ENCODE measurements at places on chromosomes 2 and 18.

- DNase-seq: no peak
These were observed 9.4 kb downstream of the MTERF4 start for GRCh38 chr2:241092677-241093076.

DNA sequence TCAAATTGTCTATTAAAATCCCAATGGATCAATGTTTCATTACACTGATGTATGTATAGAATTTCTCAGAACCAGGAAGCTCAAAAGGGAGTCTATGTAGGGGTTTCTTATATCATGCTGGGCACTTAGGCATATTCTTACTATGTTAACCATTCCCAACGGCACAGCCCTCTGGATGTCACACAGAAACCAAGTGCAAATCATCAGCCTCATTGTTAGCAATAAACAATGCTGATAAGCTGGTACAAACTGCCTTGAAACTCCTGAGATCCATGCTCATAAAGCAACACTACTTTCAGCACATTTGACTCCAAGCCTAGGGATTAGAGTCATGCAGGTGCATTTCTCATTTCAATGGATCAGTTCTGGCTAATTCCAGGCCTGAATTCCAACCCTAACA is 730.2 kb upstream of the SLC39A10 start:
- no peak for DNase-seq

DNA sequence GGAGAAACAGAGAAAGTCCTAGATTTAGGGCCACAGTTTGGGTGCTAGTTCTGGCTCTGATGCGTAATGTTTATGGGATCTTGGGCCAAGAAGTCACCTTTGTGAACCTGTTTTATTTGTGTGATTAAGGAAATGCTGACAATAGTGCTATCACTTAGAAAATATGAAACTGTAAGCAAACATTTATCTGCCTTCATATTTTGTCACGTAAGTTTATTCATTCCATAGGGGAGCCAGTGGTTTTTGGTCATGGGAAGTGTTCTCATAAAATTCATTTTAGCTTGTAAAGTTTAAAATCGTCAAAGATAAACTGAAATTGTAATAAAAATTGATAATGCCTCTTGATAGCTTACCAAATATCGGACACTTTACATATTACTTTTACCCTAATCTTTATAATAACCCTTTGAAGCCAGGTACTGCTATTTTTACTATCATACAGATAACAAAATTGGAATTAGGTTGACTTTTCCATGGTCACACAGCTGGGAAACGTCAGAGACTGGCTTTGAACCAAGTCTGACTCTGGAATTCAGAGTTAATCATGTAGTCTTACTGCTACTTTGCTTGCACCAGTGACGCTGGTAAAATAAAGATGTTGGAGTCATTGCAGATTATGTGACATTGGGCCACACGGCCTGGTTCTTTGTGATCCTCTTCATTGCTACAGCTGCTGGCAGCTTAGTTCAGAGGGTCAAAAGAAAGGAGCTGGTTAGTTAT is 99.7 kb downstream of the ICA1L start:
- no peak for DNase-seq

DNA sequence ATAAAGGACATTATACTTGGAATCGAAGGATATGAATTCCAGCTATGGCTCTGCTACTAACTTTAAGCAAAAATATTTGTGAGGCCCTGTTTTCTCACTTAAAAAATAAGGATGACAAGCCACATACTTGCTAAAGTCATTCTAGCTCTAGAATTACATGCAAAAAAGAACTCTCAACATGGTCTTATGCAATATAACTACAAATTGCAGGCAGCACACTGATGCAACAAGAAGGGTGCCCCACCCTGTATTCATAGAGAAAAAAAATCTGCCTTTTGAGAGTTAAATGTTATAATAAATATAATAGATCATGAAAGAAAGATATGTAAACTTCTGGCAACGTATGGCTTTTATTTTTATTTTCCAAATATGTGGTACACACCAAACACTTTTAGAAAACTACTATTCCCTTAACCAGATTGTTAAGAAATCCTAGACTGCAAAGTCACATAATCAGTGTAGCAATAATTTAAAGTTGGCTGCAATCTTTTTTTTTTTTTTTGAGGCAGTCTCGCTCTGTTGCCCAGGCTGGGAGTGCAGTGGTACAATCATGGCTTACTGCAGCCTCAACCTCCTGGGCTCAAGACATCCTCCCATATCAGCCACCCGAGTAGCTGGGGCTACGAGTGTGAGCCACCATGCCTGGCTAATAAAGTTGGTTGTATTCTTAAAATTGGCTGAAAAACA is 40.2 kb upstream of the WDSUB1 start:
- DNase-seq: no peak

DNA sequence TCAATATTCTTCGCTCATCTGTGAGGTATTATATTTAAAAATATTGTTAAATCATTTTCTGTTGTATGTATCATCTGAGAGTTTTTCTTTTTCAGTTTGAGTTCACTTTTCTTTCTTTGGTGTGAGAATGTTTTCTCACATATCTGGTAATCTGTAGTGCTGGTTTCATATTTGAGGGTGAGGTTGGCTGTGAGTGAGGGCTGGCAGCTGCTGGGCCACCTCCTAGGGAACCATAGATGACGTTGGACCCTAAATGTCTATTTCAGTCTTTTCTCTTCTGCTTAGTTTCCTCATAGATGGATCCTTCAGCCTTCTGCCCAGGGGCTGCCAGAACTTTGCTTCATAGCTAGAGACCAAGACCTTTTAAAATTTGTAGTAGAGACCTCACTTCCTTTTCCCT is 33.5 kb downstream of the MGAT5 start:
- DNase-seq: no peak

DNA sequence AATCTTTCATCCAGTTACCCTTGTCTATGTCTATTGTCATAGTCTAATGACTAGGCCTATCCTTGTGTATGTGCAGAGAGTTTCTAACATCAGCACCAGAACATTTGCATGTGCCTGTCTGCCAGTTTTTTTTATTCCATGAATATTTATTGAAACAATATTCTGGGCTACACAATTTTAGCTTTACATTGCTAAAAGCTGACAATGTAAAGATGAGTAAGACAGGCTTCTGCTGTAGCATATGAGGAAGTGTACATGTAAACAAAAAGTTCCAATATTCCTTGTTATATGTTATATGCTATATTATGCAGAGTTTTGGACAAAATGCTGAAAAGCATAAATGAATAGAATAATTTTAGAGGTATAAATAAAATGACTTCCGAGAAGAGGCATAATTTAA is 357.7 kb downstream of the NYAP2 start:
- DNase-seq: no peak

GRCh38 chr2:60408207-60408606 is 145.2 kb downstream of the BCL11A start:
- DNase-seq: no peak

DNA sequence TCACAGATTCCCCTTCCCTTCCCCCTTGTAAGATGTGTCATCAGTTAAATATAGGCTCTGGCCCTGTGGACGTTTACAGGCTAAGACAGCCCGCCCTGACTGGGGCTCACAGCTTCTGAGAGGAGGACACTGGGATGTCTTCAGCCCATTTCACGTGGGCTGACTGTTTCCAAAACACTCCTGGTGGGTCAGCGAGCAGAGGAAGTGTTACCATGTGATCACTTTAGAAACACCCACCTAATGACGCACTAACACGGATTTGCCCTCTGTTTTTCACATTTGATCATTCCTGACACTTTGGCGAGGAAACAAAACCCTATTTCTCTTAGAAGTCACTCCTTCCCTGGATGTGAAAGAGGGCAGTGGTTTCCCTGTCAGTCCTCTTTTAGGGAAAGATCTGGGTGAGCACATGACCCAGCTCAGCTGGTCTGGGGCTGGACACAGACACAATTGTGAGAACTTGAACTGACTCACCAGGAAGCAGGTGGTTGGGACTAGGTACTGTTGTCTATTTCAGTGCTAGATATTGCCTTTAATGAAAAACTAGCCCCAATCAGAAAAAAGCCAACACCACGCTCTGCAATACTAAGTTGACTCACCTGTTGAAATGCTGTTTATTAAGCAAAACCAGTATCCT is 38.8 kb downstream of the BMP10 start:
- DNase-seq: no peak

GRCh38 chr2:27822049-27822448 is 50.5 kb downstream of the MRPL33 start:
- DNase-seq: no peak

DNA sequence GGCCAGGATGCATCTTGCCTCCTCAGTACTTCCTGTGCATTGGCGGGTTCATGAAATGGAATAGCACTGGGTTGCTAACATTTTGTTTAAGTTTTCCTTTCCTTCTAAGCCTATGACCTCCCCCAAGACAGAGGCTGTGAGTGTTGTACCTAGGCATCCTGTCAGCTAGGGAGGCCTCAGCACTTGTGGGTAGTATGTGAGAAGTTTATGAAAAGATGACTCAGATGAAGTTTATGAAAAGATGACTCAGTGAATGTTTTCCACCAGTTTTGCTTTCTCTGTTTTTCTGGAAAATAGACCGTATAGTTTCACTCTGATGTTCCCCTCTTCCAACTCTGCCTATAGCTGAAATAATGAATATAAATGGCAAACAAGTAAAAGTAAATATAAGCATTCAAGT is 412.9 kb downstream of the TMEM182 start:
- no peak for DNase-seq

DNA sequence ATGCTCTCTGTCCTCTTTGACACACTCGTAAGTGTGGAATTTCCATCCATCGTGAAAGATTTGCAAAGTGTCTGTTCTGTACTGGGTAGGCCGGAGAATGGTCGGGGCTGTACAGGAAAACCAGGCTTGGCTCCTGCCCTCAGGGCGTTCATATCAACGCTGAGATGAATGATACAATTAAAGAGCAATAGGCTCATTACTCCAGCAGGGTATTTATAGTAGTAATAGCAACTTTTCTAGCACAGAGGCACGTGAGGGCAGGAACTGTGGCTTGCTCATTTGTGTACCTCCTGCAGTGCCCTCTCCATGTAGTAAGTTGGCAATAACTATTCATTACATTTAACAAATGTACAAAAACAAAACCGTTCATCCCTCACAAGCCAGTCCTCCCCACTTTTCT is 5.3 kb upstream of the NCK2 start:
- DNase-seq: no peak

DNA sequence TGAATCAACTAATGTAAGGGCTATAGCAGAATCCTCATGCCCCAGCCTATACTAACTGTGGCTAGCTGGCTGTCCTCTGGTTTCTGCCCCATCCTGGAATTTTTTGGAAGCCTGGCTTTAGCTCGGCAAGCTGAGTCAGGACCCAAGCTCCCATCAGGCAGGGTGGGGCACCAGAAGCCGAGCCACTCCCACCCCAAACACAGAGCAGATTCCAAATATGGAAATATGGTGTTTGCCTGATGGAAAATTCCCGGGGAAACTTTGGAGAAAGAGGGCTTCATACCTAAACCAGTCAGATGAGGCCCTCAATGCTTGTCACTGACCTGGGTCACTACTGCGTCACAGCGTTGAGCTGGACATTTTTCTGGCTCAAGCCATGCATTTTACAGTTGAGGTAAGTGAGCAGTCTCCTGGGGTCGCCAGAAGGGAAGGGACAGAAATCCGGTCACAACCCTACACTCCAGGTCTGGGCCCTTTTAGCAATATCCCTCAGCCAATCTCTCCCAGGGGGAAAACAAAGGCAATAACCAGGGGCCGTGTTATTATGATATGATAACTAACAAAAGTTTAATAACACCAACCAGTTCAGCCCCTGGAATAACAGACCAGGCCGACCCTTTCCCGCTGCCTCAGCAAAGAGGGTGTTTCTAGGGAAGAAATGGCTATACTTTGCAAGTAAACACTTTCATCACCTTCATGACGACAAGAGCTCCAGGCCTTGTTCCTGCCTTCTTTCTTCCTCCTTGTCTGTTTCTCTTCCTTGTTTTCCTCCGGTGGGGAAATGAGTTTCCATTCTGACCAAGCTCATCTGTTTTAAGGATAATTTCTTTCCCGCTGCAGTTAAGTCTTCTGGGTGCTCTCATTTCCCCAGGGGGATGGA is 37.7 kb downstream of the PSD4 start:
- DNase-seq: no peak

GRCh38 chr2:133718688-133719201 is 150.5 kb upstream of the NCKAP5 start:
- no peak for DNase-seq

GRCh38 chr2:75466708-75467311 is 93.9 kb downstream of the EVA1A start:
- DNase-seq: no peak

DNA sequence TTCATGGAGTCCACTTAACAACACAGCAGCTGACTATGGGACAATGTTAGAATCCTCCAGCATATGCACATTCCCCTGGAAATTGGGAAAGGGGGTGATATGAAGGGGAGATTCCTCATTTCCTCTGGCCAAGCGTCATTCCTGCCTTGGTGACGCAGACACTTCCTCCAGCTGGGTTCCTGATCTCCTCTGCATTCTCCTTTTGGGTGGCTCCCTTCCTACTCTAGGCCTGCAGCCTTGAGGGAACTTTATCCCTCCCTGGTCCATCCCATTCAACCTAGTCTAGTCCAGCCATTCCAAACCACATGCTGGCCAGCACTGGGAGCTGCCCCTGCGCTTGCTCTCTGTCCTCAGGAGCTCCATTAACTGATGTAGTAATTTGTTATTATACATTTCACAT is 216.8 kb downstream of the VAPA start:
- DNase-seq: no peak

DNA sequence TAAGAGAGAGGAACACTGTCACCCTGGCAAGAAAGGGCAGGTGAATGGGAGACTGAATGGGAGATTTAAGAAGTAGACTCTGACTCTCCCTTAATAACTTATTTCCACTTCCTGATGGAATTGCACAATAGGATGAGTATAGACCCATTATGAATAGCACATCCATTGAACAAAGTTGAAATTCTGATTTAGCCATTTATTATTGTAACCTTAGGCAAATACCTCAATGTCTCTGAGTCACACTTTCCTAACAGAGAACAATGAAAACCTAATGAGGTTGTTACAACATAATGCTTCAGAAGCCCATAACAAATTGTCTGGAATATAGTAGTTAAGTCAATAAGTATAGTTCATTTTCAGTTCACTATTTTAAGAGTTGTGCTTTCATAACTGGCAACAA is 78.9 kb downstream of the NRXN1 start:
- DNase-seq: no peak

GRCh38 chr2:203711399-203711798 is 5.0 kb downstream of the CD28 start:
- DNase-seq: no peak

- DNase-seq: no peak
These were observed 19.0 kb upstream of the KLF7 start for GRCh38 chr2:207184768-207185167.

DNA sequence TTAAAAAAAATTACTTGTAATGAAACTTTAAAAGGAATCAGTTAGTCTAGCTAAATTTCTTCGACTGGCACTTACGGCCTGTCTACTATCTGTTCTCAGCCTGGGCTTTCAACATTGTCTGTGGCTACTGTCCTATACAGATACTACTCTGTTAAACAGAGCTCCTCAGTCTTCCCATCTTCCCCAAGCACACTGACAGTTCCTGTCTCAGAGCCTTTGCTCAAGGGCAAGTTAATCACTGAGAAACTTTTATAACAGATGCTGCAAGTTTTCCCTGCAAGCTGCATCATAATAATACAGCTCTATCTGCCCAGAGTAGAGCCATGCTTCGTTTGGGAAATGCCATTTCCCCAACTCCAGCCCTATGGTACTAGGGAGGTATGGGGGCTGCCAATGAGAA is 11.3 kb upstream of the YPEL5 start:
- DNase-seq: no peak

- DNase-seq: no peak
These were observed 54.9 kb downstream of the DSC3 start for GRCh38 chr18:30987467-30988241.

GRCh38 chr2:51212374-51212773 is 180.4 kb upstream of the NRXN1 start:
- no peak for DNase-seq

- no peak for DNase-seq
These were observed 34.9 kb downstream of the NOL4 start for GRCh38 chr18:34189656-34190435.

- DNase-seq: no peak
These were observed 526.8 kb downstream of the TDRD15 start for GRCh38 chr2:21650569-21650968.
